ENCODE measurements at places on chromosomes 2 and 18.

- DNase-seq: no peak
Measured at GRCh38 chr2:43977677-43978375, 18.0 kb downstream of the LRPPRC start.

DNA sequence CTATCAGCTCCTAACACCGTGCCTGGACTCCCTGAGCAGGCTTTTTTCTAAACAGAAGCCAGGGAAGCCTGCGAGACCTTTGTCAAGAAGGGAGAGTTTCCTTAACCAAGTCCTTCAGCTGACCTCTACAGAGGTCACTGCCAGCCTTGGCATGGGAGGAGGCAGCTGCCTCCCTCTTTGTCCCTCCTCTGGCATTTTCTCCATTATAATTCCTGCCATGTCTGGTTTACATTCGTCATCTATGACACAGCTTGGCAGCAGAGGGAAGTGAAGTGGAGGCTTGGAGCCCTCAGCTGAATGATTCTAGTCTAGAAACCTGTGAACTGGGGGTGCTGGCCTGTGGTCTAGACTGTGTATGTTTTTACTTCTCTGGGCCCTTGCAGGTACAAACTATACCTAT is 22.5 kb downstream of the LIPG start:
- DNase-seq: no peak

GRCh38 chr2:73614997-73615396 is 27.2 kb downstream of the NAT8 start:
- DNase-seq: no peak

GRCh38 chr2:234267534-234267933 is 217.0 kb downstream of the SPP2 start:
- DNase-seq: no peak

DNA sequence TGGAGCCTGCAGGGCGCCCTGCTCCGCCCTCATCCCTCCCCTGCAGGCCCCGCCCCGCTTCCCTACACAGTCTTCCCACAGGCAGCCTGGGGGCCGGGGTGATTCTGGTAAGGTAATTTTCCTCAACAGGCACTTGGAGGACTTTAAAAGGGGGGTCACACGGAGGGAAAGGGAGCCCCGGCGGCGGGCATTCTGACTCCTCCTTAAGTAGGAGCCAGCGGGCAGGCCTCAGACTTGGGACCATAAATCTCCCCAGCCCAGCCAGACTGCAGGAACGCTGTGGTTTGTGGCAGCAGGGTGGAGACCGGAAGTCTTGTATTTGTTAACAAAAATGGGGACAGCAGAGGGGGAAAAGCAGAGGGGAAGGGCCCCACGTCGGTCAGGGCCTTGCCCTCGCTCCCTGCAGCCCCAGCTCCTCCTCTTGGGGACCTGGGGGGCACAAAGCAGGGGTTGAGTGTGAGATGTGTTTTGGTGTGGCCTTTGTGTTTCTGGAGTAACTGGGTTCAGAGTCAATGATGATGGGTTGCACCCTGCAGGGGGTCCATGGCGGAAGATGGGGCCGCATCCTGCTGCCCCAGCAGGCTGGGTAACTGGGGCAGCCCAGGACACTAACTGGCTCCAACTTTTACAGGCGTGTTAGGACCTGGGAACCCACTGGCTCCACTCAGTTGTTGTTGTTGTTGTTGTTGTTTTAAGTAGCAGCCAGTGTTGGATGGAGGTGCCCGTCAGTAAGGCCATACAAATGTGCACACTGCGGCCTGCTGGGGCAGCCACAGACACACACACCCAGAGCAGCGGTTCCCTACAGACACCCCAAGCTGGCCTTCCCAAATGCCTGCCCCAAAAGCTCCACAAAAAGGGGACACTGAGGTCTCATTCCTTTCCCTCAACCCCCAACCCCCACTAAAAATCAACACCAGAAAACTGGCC is 27.7 kb downstream of the SMAD7 start:
- no peak for DNase-seq

- no peak for DNase-seq
Measured at GRCh38 chr2:67237288-67237687, 159.8 kb upstream of the ETAA1 start.

DNA sequence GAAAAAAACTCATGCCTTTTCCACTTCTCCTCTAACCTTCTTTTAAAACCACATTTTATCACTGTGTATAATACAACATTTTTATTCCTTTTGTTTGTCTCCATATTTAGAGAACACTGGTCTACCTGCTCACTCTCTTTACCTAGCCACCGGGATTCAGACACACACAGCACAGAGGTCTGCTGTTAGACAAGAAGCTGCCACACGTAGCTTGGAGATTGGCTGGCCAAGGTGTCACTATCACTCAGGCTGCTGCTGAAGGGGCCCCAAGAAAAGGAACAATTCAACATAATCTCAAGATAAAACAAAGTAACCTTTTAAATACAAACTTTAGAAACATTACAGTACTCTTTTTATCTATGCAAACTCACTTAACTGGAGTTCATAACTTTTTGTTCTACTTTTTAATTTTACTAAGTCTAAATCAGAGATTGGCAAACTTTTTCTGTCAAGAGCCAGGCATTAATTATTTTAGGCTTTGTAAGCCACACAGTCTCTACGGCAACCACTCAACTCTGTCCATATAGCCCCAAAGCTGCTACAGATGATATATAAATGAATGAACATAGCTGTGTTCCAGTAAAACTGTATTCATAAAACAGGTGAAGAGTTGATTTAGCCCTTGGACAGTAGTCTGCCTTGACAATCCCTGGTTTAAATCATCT is 25.8 kb downstream of the FEZ2 start:
- DNase-seq: no peak

- DNase-seq: no peak
Measured at GRCh38 chr2:120341977-120342376, 4.0 kb upstream of the INHBB start.

DNA sequence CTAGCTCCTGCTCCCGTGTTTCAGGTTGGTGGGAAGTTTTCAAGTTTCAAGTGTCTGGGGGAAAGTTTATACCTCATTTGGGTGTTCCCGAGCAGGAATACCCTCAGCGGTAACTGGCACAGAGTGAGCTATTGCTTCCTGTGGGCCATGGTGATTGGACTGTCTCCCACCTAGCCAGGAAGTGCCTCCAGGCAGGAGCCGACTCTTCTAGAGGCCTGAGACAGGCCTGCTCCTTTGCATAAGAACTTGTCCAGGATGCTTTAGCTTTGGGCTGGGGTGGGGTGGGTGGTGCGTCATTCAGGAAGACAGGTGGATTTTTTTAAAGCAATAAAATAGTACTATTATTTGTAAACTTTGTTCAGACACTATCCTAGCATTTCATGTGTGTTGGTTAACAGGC is 23.5 kb upstream of the DNMT3A start:
- DNase-seq: no peak

- no peak for DNase-seq
Measured at GRCh38 chr18:468955-469790, 31.3 kb downstream of the COLEC12 start.

DNA sequence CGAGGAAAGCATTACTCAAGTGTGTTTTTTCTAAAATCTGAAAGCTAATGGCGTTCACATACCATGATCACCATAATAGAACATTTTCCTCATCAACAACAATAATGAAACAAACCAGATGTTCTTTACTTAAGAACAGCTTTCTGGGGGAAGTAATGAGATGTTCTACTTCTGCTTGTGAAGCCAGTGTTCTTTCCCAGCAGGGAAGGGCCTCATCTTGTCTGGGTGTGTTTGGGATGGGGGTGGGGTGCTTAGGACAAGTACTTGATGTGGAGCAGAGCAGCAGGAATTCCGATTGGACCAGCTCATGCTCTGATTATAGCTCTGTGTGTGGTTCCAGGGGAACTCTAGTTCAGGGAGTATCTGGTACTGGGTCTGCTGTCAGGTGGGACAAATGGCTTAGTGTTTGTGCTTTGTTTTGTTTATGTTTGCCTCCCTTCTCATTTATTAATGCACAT is 163.0 kb upstream of the NOSTRIN start:
- no peak for DNase-seq

DNA sequence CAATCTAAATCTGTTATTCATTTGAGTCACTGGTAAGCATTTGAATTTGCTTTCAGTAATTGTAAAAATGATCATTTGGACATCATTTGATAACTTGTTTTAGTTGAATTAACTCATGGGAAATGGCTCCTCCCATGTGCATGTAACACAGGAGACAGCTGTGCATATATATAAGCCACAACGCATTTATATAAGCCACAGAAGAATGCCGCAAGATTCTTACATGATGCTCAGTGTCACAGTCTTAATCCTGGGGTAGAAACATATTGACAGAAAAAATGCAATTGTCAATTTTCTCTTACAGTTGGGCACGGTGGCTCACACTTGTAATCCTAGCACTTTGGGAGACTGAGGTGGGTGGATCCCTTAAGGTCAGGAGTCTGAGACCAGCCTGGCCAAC is 13.3 kb upstream of the IAH1 start:
- no peak for DNase-seq

- no peak for DNase-seq
Measured at GRCh38 chr2:235050980-235051351, 99.1 kb downstream of the SH3BP4 start.

DNA sequence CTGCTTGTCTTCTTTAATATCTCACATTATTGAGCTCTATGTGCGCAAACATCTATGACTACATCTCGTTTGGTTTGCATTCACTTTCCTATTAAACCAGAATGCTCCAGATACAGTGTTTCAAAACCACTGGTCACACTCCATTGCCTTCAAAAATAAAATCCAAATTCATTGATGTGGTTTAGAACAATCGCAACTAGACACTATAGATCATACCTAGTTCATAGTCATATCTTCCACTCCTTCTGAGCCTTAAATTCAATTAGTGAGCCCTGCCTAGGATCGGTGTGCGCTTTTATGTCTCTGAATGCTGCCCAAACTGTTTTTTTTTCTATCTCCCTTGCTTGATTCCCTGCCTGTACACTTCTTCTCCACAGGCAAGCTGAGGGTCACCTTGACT is 238.5 kb upstream of the RGPD4 start:
- no peak for DNase-seq

DNA sequence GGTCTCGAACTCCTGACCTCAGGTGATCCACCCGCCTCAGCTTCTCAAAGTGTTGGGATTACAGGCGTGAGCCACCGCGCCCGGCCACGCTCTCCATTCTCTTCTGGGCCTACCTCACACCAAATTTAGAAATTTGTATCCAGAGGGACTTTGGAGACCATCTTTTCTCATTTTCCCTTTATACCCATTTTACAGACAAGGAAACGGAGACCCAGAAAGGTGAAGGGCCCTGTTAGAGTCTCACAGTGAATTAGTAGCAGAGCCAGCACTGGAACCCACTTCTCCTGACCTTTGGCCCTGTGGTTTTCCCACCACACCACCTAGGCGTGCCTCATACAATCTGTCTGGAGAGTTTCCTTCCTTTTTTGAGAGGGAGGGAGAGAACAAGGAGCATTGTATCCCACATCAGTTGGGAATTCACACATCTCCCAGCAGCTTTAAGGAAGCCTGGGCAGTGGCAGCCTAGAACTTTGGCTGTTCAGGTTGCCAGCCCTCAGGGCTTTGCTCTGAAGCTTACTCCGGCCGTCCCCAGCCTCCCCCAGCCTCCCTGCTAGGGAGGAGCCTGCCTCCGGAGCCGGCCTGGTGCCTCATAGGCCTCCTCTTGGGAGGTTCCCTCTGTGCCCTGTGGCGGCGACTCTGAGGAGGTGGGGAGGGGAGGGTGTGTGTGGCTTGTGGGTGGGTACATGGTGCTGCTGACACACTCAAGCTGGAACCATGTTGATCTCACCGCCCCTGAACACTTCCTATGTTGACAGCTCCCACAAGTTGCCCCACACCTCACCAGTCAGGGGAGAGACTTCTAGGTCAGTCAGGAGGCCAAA is 13.8 kb downstream of the FOSL2 start:
- peak; percentile 54 for DNase-seq

DNA sequence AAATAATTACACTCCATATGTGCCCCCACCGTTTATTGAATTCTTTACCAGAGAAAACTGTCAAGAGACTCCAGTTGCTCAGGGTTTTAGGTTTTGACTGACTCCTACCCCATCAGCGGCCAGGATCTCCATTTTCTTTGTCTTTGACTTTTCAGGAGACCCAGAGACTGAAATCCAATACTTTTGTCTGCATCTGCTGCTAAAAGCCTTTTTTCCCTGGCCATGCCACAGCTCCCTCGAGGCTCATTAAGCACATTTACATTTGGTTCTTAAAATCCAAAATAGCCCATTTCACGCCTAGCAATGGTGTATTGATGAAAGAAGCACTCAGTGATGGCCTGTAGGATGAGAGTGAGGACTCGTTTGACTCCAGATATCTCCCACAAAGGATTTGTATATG is 332.6 kb upstream of the ACVR2A start:
- DNase-seq: no peak

DNA sequence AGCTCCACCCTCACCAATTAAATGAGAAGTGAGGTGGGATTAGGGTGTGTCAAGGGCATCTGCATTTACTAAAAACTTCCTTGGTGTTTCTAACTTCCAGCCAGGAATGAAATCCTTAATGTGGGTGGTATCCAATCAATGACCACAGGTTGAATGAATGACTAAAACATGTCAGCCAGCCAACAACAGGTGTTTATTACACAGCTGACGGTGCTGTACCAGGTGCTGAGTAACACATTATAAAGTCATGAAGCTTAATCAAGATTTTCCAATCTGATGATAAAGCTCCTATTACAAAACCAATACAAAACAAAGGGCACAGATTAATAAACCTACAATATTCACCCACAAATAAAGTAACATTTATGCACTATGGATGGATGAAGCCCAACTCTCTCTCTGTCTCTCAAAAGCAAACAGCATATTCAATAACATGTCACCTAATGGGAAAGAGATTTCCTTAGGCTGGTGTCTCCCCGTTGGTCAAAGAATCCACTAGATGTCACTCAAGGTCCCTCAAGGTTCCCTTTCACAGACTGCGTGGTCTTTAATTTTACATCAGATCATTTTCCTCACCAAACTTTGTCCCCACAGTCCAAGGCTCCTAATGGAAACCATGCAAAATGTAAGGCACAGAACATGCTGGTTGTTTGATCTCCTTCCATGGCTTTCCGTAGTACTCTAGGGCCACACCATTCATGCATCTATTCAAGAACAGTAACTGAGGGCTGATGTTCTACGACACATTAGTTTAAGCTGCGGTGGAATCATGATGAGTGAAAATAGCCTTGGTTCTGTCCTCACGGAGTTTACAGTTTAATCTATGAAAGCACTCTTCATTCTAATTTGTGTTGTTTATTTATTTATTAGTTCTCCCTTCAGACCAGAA is 6.4 kb upstream of the PTPN4 start:
- peak; percentile 25 for DNase-seq

GRCh38 chr2:182406221-182406620 is 20.6 kb downstream of the PDE1A start:
- DNase-seq: no peak

GRCh38 chr2:233011702-233012131 is 1.3 kb downstream of the NGEF start:
- DNase-seq: no peak
